ENCODE measurements at places on chromosomes 2 and 18. TPM values are rescaled to one million over a fixed set of nuclear protein-coding genes. Genes with fewer than 3 reads are reported as not detected.

- DNase-seq: no peak
Measured at GRCh38 chr18:35368595-35368994, 8.5 kb downstream of the ZNF396 start.

- DNase-seq: no peak
Measured at GRCh38 chr2:165499131-165499530, 29.6 kb downstream of the CSRNP3 start.

- no peak for DNase-seq
Measured at GRCh38 chr2:64987001-64987955, 1.9 kb upstream of the SLC1A4 start.

- DNase-seq: peak; percentile 58
Measured at GRCh38 chr2:190343536-190344275, at the start of gene INPP1. Gene INPP1 (plus strand): TSS chr2:190343589. CDS start chr2:190360103, 16,514 bp downstream.

DNA sequence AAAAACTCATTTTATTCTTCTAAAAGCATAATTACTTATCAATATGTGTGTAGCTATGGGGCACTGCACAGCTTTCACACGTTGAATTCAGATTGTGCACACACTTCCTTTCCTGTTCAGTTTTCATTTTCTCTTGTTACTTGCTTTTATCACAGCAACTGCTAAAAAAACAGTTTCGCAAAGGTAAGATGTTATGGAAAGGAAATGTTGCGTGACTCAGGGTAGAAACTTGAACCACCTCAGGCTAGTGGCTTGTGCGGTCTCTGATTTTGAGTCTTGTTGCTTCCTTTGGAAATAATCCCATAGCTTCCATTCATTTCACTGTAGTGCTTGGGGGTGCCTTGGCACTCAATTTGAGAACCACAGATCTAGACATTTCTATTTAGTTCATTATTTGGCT is 171.9 kb downstream of the FMNL2 start:
- DNase-seq: no peak

GRCh38 chr2:217858519-217859491 is 144.0 kb downstream of the TNS1 start:
- peak; percentile 56 for DNase-seq

DNA sequence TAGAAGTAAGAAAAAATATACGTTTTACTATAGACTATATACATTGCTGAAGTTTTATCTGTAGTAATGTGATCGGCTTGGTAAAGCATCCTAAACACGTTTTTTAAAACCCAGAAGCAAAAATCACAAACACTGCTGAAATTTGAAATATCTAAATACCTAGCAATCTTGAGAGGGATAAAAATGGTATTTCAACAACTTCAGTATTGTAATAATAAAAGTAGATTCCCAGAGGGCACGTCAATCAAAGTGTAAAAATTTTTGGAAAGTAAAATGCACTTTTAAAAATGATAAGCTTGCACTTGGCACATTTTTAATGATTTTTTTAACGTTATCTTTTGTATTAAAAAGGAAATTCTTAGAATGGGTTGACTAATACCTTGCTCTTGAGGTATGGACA is 1.6 kb downstream of the ZC3H6 start:
- no peak for DNase-seq

DNA sequence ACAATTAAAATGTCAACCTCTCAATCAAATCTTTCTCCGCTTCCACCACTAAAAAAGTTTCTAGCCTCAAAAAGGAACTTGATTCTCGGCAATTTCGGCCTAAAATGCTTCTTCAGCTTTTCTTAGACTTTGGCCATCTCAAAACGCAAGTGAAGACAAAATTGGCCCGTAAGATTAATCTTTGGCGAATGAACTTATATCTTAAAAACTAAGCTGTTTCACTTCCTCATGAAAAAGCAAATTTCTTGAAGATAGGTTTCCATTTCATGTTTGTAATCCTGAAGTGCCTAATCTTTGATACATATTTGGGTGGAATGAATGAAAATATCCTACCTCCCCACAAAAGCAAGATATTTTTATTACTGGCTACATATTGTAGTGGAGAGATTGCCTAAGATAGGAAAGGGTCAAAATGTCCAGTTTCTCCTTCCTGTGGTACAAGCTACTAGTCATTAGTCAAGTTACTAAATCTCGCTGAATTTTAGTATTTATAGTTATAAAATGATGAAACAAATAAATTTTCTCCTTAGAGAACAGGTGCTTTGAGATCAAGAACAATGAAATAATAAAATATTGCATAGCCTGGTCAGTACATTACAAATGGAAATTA is 85.4 kb upstream of the ZEB2 start:
- no peak for DNase-seq

DNA sequence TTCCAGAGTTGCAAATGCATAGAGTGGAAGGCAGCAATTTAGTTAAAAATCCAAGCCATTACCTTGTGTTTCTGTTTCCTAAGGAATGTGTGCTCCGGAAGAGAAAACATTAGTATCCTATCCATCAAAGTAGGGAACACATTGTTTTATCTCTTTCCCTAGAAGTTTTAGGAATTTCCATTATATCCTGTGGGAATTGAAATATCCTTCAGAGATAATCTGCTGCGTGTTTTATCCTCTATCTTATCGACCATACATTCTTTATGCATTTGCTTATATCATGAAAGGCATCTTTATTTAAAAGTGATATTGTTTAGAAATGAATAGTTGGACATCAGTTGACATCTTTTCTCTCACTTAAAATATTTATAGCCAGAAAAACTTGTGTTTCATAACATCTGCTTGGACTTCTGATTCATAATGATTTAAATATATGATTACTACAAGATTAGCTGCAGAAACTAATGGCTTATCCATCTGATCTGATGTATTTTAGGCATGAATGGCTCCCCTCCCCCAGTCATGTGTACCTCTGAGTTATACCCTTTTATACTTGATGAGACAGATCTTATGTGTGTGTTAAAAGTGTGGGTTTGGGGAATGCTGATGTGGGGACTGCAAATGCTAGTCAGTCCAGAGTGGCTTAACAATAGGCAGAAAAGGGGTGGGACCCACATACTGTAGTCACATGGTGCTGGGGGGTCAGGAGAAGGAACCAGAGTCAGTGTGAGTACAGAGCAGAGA is 136.2 kb upstream of the ARHGAP28 start:
- no peak for DNase-seq

GRCh38 chr2:75055820-75056675 is 97.6 kb downstream of the POLE4 start:
- no peak for DNase-seq

DNA sequence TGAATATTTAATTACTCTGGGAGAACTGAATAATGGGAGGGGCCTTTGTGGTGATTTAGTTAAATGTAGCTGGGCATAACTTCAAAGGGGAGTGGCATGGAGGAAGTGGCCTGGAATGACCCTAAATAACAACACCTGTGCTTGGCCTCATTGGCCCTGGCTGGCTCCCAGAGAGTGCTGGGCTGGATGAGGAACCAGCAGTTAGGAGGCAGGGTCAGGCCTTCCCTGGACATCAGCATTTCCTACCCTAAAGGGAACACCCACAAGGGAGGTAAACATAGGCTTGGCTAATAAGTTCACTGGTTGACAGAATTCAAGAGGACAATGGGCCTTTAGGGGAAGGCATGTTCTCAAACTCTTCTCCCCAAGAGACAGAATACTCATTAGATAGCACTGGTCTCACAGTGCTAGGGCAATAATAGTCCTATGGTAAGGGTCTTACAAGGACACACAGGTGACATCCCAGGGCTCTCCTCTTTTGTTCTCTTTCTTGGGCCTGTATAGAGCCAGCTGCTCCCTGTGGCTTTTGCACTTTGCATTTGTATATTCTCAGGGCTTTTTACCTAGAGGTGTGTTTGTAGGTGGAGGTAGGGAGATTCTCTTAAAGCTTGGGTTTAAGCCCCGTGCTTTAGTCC is 106.8 kb downstream of the ZNF519 start:
- DNase-seq: no peak

DNA sequence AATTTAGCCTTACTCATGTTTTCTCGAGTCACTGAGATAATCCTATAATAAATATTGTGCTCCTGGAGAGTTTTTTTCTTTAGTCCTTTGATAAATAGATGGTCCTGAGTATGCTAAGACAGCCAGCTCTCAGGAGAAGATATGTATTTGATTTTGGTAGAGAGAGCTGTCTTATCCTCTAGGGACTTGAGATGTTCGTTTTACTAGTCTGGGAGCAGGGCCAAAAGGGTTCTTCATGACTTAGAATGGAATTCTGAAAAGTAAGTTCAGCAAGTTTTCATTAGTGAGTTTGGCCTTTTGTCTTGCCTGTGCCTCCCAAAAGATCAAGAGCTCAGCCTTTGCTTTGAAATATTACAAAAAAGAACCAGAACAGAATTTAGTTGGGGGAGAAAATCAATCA is 246.7 kb downstream of the BABAM2 start:
- no peak for DNase-seq

- DNase-seq: no peak
Measured at GRCh38 chr18:28183418-28184078, 6.6 kb upstream of the CDH2 start.

DNA sequence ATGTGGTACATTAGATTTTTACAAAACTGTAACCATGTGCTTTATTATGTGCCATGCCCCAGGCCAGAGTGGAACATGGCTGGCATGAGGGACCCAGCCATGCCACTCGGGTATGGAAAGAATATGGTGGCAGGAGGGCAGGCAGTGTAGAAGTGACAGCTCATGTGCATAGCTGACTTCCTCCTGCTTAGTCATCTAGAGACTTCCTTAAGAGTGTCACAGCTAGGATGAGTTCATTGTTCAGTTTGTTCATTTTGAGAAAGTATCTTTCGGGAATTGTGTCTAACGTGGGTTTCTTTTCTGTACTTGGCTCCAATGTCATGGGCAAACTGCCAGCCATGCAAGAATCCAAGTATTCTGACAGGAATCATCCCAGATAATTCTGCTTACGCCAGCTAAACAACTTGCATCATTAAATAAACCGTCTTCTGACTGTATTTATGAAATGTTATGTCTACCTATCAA is 94.3 kb upstream of the ITGB6 start:
- DNase-seq: no peak

DNA sequence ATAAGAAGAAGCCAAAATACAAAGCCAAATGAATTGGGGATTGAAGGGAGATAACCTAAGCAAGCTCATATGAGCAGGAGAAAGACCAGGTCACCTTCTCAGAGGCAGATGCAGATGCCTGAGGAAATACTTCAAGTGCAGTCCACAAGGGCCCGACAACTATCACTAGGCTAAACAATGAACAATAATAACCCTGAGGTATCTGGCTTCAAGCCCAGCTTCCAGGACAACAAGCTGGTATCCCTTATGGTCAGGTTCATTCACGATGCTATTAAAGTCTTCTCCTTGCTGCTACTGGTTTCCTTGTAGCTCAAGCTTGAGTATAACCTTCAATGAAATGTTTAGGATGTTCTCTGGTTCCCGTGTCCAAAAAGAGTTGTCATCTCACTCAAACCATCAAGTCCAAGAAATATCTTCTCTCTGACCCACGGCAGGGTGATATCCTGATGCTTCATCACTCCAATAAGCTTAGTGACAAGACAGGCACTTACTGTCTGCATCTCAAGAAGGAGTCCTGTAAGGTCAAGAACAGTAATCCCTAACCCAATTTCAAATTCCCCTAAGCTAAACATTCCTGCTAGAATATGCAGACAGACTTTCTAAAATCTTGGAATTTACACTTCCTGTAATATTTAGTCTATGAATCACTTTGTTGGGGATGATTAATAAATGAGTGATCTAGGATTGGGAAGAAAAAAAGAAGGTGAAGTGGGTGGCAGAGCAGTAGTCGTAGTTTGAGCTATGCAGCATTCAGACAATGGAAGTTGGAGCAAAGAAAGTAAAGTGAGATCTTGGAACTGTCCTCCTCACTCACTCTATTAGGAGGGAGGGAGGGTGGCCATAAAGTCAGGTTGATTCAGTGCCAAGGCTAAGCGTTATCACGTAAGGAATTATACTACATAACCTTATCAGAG is 33.1 kb downstream of the CHN1 start:
- no peak for DNase-seq

GRCh38 chr2:46150445-46150955 is 146.7 kb upstream of the EPAS1 start:
- no peak for DNase-seq

DNA sequence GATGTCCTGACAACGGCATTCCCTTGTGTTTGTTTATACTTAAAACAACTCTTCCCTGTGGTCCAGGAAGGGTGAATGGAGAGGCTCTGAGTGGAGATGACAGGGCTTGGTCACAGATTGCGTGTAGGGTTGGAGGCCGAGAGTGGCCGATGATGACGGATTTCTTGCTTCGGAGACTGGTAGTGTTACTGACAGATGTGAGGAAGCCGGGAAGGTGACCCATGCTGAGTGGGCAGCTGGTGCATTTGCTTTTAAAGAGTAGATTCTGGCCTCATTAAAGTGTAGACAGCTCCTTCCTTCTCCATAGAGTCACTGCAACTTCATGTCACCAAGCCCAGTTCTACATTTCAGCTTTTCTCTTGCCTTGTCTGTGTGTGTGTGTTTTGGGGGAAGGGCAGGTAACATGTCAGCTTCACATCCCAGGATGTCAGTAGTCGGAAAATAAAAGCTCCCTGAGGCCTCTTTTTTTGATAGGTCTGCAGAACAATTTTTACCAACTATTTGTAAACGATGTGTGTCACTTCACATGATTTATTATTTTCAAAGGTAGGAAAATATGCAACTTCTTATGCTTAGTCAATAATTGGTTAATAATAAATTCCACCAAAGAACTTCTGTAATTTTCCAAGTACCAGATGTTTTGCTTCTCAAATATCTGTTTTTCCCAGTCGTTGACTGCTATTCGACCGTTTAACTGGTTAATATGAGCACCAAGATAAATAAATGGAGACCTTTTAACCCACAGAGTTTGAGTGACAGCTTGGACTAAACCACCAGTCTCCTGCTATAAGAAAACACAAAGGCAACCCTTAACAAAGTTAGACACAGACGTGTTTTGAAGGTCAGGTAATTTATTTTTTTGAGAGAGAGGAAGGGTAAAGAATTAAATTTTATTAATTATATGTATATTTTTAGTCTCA is 436.9 kb downstream of the SLC4A3 start:
- no peak for DNase-seq

- no peak for DNase-seq
Measured at GRCh38 chr2:237700512-237701032, 73.2 kb downstream of the LRRFIP1 start.

DNA sequence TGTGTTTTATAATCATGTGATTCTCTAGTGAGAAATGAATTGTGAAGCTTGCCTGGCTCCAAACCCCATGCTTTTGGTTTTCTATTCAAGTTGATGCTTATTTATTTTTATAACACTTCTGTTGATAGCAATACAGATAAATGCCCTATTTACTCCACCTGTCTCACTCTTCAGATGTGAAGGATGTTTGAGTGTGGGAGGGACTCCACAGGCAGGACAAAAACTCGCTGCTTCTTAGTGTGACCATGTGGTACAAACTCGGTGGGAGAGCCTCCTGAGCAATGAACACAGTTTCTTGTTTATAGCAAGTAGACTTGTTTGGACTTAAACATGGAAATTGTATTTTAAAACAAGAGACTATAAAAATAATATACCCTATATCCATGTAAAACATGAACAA is 219.7 kb downstream of the GULP1 start:
- no peak for DNase-seq

- DNase-seq: no peak
Measured at GRCh38 chr18:23746851-23747250, 57.6 kb downstream of the LAMA3 start.

OSBPL6 gene
- 1.3 TPM for polyA plus RNA-seq

LBX2 gene
- polyA plus RNA-seq: 2.8 TPM

NT5DC4 gene
- polyA plus RNA-seq: not detected

CLEC4F gene
- not detected for polyA plus RNA-seq

UGP2 gene
- 723 TPM for polyA plus RNA-seq

TBR1 gene
- polyA plus RNA-seq: not detected

NEU2 gene
- polyA plus RNA-seq: not detected
